CD4-positive, alpha-beta T cell treated with Interleukin-4 for 1 hour (primary cell): ENCODE measurements at places on chromosomes 2 and 18.

DNA sequence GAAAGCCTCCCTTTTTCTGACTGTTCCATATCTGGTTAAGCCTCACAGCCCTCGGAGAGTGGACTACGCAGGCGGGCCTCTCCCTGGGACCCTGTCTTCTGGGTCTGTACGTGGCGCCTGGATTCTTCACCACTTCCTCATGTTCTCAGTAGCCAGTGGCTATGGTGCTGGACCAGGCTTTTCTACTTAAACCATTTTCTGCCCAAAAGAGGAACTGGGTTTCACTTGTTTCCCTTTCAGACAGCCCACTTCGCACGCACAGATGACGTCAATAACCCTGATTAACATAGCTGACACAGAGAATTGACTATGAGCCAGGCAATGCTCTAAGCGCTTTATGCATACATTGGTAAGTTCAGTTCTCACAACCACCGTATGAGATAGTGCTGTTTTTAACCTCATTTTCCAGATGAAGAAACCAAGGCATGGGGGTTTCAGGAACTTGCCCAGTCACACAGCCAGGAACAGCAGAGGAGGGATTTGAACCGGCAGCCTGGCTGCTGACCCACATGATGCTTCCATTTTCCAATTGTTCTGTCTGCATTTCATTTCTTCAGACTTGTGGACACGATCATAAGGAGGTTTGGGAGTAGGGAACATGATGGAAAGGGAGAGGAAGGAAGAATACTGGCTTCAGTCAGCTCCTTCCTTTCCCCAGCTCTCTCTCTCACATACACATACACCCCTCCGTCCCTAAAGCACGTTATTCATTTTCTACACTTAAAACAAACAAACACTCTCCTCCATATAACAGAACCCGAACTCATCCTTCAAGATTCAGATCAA is 41.7 kb downstream of the MYOM1 start:
- peak; percentile 38 for DNase-seq

GRCh38 chr2:37858400-37858711 is 66.7 kb upstream of the RMDN2 start:
- no peak for DNase-seq

GRCh38 chr18:45657357-45658335 is 42.4 kb downstream of the SLC14A2 start:
- DNase-seq: peak; percentile 53

DNA sequence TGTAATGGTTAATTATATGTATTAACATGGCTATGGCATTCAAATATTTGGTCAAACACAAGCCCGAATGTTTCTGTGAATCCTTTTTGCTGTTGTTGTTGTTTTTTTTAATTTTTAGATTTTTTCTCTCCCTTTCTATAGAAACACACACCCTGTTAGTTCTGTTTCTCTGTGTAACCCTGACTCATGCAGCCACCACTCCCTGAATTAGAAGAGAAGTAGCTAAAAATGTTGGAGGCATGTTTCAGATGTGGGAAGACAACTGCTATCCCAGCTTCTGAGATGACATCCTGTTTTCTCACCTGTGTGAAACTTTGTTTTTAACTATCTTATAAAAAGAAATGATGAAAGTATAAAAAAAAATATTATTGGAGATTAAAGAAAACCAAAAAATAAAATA is 219.6 kb upstream of the RGPD4 start:
- no peak for DNase-seq

GRCh38 chr2:119222863-119223520 is 642 bp upstream of the STEAP3 start:
- no peak for DNase-seq

- DNase-seq: no peak
These were observed 612 bp downstream of the DIPK1C start for GRCh38 chr18:74456349-74457042.

DNA sequence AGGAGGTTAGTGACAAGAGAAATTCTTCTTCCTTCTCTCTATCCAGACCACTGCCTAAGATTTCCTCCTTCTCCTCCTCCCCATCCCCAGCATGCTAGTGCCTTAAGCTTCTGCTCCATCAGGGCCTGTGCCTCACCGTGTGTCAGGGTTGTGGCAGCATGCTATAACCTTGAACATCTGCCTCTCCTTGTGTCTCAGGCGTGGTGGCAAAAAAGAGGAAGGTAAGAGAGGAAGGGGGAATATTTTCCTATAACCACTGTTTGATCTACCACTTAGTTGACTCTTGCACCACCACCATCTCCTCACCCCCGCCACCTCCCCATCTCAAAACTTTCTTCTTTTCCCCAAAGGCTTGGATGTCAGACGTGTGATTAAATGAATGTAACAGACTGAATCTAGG is 38.3 kb upstream of the PEX13 start:
- DNase-seq: no peak

DNA sequence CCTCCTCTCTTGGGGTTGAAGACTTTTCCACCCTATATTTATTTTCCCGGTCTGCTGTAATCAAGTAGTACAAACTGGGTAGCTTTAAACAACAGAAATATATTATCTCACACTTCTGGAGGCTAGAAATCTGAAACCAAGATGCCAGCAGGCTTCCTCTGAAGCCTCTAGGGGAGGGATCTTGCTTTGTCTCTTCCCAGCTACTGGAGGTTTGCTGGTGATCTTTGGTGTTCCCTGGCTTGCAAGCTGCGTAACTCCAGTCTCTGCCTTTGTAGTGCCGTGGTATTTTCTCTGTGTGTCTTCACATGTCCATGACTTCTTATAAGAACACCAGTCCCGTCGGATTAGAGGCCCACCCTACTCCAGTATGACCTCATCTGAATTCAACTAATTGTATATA is 44.4 kb downstream of the MYO3B start:
- no peak for DNase-seq

- no peak for DNase-seq
These were observed 2.8 kb upstream of the MXD1 start for GRCh38 chr2:69911985-69912563.

- no peak for DNase-seq
These were observed 95.3 kb upstream of the TGFA start for GRCh38 chr2:70648961-70649360.

- no peak for DNase-seq
These were observed 12.8 kb upstream of the ALPP start for GRCh38 chr2:232365621-232366321.

DNA sequence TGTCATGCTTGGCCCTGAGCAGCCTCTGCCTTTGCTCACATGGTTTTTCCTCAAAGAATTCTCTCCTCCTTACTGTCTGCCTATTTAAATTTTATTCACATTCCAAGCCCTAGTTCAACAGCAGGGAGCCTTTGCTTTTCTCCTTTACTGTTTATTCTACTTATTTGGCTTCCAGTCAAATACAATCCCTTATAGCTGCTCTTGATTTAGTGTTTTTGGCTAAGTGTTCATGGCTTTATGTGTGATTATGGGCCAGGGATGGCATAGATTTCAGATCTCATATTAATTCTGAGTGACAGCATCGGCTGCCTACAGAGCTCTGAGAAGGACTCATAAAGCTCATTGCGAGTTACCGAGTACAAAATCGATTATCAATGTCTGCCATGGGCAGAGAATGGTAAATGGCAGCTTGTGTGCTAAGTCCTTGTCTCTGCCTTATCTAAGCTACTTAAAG is 106.7 kb downstream of the METTL8 start:
- DNase-seq: no peak

GRCh38 chr2:68357605-68358337 is 7.3 kb upstream of the PLEK start:
- peak; percentile 37 for DNase-seq

DNA sequence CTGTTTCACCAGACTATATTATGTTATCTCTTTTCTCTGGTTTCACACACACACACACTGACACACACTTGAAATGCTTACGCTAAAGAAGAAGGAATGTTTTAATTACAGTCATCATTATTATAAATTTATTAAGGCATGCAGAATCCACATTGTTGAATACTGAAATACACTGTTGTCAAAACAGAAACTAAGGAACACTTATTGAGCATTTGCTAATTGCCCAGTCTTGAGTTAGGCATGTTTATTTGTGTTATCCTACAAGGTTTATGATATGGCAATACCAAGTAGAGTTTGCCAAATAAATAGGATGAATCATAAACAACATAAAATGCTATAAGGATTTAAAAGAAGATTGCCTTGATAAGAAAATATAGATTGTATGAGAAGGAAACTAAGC is 917.0 kb upstream of the PIK3C3 start:
- no peak for DNase-seq

GRCh38 chr2:239826376-239826775 is 198.8 kb downstream of the NDUFA10 start:
- DNase-seq: no peak

- no peak for DNase-seq
These were observed 6.0 kb upstream of the ASAP2 start for GRCh38 chr2:9200633-9201015.

DNA sequence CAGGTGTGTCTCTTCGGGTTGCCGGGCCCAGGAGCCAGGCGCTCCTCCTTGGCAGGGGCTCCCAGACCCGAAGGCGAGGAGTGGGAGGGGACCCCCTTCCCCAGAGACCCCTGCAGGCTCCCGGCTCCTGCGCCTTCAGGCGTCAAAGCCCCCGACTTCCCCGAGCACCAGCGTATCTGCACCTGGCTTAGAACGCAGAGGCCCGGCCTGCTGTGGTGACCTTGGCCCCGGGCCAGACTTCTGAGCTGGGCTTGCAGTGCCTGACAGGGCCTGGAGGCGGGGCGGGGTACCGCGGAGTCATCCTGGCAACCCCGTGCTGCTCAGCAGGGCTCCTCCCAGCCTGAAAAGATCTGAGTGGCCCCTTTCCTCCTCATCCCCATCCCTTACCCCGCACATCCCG is 27.0 kb downstream of the SKA1 start:
- no peak for DNase-seq

- DNase-seq: no peak
These were observed 187.2 kb upstream of the FANCL start for GRCh38 chr2:58428096-58429013.

GRCh38 chr2:96397756-96398530 is 62.4 kb downstream of the NCAPH start:
- no peak for DNase-seq

GRCh38 chr2:182142062-182142461 is 156.4 kb downstream of the PPP1R1C start:
- DNase-seq: no peak

- no peak for DNase-seq
These were observed 88.4 kb downstream of the SEMA4F start for GRCh38 chr2:74742471-74742870.

DNA sequence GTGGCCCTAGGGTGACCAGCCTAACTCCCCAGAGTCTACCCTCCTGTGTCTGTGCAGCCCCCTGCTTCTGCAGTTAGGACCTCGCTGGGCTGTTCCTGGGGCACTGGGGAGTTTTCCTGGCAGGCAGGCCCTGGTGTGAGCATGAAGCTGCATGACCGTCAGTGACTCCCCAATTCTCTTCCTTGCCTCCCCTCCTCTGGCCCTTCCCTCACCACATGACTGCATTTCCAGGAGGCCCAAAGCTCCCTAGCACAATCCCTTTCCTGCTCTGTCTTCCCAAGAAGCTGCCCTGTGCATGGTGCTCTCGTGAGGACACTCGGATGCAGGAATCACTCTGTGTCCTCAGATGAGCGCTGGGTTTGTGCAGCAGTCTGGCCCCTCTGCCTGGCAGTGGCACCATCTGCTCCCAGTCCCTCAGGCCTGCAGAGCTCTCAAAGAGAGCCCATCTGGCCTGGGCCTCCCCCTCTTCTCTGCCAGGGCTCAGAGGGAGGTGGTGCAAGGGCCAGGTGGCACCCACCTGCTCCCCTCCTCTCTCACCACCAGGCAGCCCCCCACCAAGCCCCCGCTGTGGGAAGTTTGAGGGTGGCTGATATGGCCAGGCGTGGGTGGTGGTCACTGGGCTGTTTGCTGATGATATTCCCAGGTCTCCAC is 125.6 kb upstream of the HS6ST1 start:
- peak; percentile 7 for DNase-seq

DNA sequence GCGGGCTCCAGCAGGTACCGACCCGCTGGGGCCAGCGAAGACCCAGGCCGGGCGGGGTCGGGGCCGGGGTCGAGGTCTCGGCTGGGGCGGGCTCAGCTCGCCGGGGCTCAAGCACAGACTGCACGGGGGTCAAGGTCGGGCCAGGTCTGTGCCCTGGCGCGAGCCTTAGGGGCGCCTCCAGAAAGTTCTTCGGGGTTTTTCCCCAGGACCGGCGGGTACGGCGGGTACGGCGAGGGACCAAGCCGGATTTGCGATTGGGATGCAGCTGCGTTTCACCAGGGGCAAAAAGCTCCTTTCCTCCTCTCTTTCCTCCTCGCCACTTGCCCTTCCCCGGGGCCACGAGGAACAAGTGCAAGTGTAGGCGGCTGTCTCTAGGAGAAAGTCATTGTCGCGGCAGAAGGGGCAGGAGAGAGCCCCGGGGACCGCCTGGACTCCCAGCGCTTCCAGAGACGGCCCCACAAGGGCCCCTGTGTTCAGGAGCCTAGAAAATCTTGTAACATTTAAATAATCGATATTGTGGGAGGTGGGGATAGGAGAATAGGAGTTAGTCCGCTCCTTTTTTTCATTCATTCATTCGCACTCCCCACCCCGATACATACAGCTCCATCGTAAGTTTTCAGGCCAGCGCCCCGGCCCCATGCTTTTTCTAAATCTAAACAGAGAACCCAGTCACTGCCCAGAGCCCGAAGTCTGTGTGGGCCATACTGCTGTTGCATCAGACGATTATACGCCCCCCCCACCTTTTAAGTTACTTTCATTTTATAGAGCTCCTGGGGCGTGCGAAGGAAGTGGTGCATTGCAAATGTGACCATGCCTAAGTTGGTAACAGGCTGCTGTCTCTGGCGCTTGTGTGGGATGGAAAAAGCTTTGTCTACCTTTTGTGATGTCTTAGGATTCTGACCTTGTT is 679 bp downstream of the PMAIP1 start:
- DNase-seq: peak; percentile 78

GRCh38 chr18:43893001-43893637 is 615.8 kb upstream of the SYT4 start:
- DNase-seq: no peak

GRCh38 chr2:141105763-141106162 is 1025.1 kb downstream of the LRP1B start:
- DNase-seq: no peak

DNA sequence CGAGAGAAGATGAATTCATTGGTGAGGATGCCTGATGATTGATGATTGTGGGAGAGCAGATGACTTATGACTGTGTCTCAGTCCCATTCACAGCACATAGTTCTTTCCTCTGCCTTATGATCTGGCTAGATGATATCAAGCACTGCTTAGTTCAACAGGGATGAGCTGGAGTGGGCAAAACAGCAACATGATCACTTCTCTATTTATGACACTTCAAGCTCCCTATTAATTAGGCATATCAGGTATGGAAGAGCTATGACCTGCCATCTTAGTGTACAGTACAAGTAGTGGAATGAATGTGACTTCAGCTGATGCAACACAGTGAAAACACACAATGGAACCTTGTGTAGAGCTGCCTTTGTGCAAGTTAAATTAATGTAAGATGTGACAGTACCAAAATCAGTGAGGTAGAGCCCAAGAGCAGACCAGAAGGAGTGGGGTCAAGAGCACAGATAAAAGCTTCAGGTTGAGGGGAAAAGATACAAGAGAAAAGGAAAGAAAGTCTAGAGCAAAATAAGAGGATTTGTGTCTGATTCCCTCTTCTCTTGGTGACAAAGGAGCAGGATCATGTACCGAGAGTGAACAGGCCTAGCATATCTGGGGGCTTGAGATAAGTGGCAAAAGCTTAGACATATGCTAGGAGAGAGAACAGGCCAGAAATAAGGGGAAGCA is 93.0 kb upstream of the MYO3B start:
- no peak for DNase-seq

GRCh38 chr2:194103941-194104659 is 1552.9 kb upstream of the SLC39A10 start:
- DNase-seq: no peak

GRCh38 chr2:168650139-168650538 is 152.3 kb upstream of the NOSTRIN start:
- no peak for DNase-seq

GRCh38 chr2:126655500-126656430 is at the start of gene GYPC:
Gene GYPC (plus strand): TSS chr2:126656158. CDS start chr2:126656264, 106 bp downstream.
- peak; percentile 56 for DNase-seq
